Activated CD8-positive, alpha-beta T cell treated with anti-CD3 and anti-CD28 coated beads, Interleukin-2, amount 10 ng/mL, durations not matched to agents 7 days and 5 days (primary cell): ENCODE measurements at places on chromosomes 3 and 15. TPM values are rescaled to one million over a fixed set of nuclear protein-coding genes. Genes with fewer than 3 reads are reported as not detected.

DNA sequence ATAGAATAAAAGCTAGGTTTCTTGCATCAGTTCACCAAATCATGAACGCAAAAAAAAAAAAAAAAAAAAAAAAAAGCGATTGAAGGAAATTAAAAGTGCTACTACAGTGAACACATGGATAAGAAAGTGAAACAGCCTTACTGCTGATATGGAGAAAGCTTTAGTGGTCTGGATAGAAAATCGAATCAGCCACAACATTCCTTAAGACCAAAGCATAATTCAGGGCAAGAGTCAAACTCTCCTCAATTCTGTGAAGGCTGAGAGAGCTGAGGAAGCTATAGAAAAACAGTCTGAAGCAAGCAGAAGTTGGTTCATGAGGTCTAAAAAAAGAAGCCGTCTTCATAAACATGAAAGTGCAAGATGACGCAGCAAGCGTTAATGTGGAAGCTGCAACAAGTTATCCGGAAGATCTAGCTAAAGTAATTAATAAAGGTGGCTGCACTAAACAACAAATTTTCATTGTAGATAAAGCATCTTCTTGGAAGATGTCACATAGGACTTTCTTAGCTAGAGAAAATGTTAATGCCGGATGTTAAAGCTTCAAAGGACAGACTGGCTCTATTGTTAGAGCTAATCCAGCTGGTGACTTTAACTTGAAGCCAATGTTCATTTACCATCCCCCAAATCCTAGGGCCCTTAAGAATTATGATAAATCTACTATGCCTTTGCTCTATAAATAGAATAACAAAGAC lies 19.2 kb downstream of the P3H2 start:
- peak overlapping the region; percentile 13 for H3K4me3 ChIP-seq
- DNase-seq = no peak
- no peaks in the 10 kb centered on the region for H3K4me1 ChIP-seq
- H3K36me3 ChIP-seq = no peaks in the 10 kb centered on the region
- peaks cover 13% of the 10 kb centered on the region for H3K27me3 ChIP-seq

GRCh38 chr15:66359740-66360139 lies 3.3 kb upstream of the TIPIN start:
- H3K4me3 ChIP-seq = no peak overlapping the region
- H3K4me1 ChIP-seq = peaks cover 25% of the 10 kb centered on the region
- peaks cover 11% of the 10 kb centered on the region for H3K36me3 ChIP-seq

DNA sequence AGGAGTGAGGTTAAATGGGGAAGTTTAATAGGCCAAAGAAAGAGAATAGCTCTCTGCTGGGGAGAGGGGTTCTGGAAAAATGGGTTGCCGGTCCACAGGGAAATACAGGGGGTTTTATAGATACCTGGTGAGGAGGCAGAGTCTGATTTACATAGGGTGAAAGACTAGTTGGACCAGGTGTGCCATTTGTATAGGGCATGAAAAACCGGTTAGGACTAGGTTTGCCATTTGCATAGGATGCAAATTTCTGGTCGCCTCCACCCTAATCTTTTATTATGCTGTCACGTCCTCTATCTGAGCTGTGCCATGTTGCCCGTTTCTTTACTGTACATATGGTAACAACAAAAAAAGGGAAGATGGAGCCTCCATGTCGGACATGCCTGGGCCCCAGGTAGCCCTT lies 960.1 kb downstream of the FHIT start:
- peaks cover 9% of the 10 kb centered on the region for H3K36me3 ChIP-seq
- no peaks in the 10 kb centered on the region for H3K27me3 ChIP-seq
- H3K4me3 ChIP-seq = no peak overlapping the region
- peak overlapping the region; percentile 13 for H3K27ac ChIP-seq

GRCh38 chr3:89533275-89533674 lies 425.9 kb downstream of the EPHA3 start:
- no peak for DNase-seq
- no peak overlapping the region for H3K4me3 ChIP-seq
- H3K4me1 ChIP-seq = no peaks in the 10 kb centered on the region
- no peak overlapping the region for H3K27ac ChIP-seq
- no peaks in the 10 kb centered on the region for H3K27me3 ChIP-seq

DNA sequence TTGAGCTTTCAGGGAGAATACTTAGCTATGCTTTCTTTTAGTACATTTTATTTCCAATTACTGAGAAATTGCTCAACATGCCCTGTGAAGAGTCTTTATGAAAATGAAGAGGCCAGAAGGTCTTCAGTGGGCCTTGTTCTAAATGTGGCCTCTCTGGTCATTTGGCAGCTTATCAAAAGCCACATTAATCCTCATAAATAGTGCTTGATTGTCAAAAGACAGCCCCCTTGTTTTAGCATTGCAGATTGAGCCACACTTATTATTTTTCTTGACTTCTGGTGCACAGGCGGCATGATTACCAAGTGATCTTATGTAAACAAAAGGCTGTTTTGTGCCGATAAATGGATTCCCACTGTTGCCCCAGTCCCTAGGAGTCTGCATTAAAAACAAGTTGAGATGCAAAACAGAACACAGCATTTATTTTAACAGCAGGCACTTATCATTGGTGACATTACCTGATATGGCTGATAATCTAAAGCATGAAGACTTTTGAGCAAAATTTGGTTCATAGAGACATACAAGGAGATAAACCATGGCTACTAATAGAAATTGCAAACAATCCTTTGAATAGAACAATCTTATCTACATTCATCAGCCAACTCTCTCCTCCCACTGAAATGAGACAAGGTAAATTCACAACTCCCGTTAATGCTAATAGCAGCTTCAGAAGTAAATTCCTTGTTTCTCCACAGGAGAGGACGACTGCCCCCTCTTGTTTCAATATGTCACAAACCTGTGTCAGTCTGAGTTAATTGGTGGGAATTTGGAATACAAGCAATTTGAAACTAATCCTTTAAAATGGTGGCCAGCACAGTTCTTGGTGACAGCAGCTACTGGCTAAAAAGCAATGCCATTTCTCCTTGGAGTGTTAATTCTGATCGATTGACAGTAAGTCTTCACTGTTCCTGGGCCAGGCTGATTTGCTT lies 194.3 kb downstream of the NSUN3 start:
- DNase-seq = no peak
- H3K4me3 ChIP-seq = no peak overlapping the region
- H3K4me1 ChIP-seq = no peaks in the 10 kb centered on the region
- no peaks in the 10 kb centered on the region for H3K36me3 ChIP-seq
- H3K27ac ChIP-seq = no peak overlapping the region
- H3K27me3 ChIP-seq = no peaks in the 10 kb centered on the region

GRCh38 chr15:80669663-80670273 lies 25.3 kb upstream of the ABHD17C start:
- no peaks in the 10 kb centered on the region for H3K36me3 ChIP-seq
- peaks cover 2% of the 10 kb centered on the region for H3K27me3 ChIP-seq
- no peak overlapping the region for H3K4me3 ChIP-seq
- no peak for DNase-seq

- H3K27me3 ChIP-seq = no peaks in the 10 kb centered on the region
- no peak for DNase-seq
- peak overlapping the region; percentile 94 for H3K4me3 ChIP-seq
- H3K4me1 ChIP-seq = peaks cover 47% of the 10 kb centered on the region
- H3K27ac ChIP-seq = peak overlapping the region; percentile 92
- peaks cover 8% of the 10 kb centered on the region for H3K36me3 ChIP-seq
Measured at GRCh38 chr3:195441476-195441991, 1.3 kb downstream of the ACAP2 start.

TMEM207 gene
- total RNA-seq = not detected

IGSF10 gene
- not detected for total RNA-seq
